ENCODE measurements at places on chromosomes 16 and 17.

- DNase-seq = no peak
Observed at GRCh38 chr17:67636834-67637520, 80.8 kb upstream of the NOL11 start.

GRCh38 chr17:59620518-59621259 is 994 bp downstream of the CLTC start:
- peak; percentile 45 for DNase-seq

- DNase-seq = no peak
Observed at GRCh38 chr16:57664662-57665025, 3.5 kb upstream of the ADGRG3 start.

- no peak for DNase-seq
Observed at GRCh38 chr16:70591615-70592014, 54.7 kb upstream of the IL34 start.

DNA sequence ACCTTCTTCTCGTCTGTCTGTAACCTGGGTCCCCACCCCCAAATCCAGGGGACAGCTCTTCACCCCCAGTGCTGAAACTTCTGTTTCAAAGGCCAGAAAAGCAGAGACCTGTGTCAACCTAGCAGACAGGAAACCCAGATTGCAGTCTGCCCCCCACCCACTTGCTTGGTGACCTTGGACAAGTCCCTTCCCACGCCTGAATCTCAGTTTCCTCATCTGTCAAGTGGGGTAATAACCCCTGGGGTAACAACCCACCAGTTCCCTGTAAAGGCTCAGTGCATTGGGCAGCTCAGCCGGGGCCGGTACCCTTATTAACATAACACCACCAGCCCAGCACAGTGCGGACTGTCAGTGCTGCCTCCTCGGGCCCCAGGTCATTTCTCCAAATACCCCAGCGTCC is 1.3 kb downstream of the STX1B start:
- DNase-seq = no peak

- no peak for DNase-seq
Observed at GRCh38 chr16:50863644-50864144, 121.8 kb downstream of the CYLD start.

GRCh38 chr17:56897646-56898424 is 16.0 kb downstream of the TRIM25 start:
- no peak for DNase-seq

DNA sequence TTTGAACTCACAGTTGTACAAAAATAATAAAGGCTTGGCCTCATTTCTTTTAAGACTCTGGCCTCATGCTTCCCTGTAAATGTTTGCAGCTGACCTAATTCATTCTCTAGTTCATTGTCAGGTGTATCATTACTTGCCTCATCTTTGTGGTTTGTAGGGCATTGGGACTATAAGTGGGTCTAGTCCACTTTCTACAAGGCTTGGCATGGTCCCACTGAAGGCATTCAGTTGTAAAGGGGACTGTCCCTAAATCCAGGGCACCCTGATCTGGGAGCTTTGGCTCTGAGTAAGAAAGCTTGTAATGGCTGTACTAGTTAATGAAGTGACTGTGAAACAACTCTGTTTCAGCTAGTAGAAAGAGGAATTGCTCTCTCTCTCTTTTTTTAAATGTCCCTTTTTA is 2.7 kb downstream of the KCTD2 start:
- DNase-seq = no peak

DNA sequence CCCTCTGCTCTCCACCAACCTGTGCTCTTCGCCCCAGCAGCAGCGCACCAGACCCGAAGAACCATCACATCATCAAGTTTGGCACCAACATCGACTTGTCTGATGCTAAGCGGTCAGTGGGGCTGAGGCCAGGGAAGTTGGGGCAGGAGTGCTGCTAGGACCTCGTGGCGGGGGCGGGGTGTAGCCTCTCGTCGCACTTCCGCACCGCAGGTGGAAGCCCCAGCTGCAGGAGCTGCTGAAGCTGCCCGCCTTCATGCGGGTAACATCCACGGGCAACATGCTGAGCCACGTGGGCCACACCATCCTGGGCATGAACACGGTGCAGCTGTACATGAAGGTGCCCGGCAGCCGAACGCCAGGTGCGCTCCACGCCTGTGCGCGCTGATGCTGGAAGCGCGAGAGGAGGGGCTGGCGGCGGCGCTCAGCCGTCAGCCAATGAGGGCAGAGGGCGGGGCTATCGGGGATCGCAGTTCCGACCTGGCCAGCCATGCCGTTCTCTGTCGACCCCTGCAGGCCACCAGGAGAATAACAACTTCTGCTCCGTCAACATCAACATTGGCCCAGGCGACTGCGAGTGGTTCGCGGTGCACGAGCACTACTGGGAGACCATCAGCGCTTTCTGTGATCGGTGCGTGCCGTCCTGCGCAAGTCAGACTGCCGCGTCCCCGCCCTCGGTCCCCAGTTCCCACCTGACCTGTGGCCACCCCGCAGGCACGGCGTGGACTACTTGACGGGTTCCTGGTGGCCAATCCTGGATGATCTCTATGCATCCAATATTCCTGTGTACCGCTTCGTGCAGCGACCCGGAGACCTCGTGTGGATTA is 3.2 kb upstream of the TMEM88 start:
- DNase-seq = peak; percentile 94

DNA sequence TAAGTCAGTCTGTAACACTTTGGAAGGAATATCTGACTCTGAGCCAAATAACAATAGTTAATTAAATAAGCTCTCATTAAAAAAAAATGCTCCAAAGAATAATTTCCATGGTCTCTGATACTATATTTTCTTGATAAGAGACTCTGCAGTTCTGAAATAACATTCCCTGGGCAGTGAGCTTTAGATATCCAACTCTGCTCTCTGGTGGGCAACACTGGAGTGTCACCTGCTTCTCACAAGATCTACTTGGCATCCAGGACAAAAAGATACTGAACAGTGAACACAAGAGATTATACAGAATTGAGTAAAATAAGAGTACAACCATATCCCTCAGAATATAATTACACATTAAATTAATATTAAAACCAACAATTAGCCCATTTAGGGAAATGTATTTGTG is 13.7 kb downstream of the BLMH start:
- no peak for DNase-seq

- DNase-seq = no peak
Observed at GRCh38 chr17:16478649-16479048, 13.3 kb downstream of the LRRC75A start.

DNA sequence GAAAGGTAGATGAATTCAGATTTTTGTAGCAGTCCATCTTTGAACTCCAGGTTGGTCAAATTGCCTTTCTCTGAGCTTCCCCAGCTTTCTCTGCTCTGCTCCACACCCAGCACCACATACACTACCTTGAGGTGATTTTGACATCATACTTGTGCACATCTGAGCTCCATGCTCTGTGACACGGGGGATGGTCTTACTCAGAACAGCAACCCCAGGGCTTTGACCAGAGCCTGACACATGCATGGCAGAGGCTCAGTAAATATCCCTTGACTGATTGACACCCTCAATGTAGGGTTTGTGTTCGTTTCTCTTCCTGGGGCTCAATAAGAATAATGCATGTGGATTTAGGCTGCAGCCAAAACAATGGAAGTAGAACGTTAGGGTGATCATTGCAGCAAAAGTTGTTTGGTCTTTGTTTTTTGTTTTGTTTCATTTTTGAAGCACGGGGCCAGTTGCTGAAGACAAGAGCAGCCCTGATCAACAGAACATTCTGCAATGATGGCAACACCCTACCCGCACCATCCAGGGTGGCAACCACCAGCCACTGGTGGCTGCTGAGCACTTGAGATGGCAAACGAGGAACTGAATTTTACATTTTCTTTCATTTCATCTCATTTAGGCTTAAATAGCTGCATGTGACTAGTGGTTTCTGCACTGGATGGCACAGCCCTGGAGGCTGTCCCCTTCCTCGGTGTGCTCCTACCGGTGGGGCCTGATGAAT is 224.8 kb upstream of the TNRC6C start:
- no peak for DNase-seq

- DNase-seq = peak; percentile 59
Observed at GRCh38 chr17:8126491-8127066, 2.7 kb upstream of the HES7 start.

DNA sequence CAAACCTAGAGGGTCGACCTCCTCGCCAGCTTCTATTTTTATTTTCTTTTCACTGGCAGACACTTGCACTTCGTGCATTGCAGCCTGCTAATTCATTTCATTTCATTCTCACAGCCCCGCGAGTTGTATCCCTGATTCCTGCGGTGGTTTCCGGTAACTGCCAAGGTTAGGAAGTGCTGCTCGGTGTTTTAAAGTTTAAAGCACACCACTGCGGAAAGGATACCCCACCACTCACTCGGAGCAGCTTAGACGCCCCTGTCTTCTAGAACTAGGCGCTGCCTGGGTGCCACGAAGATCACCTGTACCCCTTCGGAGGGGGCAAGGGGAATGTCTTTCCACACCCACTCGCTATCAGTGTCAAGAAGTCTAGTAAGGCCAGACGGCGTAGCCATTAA is 509 bp downstream of the CNEP1R1 start:
- peak; percentile 10 for DNase-seq

DNA sequence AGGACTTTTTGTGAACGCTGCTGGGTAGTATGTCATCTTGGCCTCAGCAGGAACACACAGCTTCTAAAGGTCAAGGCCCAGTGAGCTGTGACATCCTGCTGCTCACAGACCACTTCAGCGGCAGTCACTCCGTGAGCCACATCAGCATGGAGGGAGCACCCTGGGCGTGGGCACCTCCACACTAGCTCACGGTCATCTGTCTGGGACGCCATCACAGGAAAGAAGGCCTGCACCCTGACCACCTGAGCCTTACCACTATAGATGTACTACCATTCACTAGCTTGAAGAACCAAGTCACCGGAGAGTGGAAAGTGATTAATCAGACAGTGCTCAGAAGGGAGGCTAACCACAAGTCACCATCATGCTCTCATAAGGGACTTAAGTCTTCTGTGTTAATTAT is 3.3 kb downstream of the AXIN1 start:
- DNase-seq = no peak

GRCh38 chr16:1859650-1860049 is 12.3 kb downstream of the MEIOB start:
- no peak for DNase-seq

DNA sequence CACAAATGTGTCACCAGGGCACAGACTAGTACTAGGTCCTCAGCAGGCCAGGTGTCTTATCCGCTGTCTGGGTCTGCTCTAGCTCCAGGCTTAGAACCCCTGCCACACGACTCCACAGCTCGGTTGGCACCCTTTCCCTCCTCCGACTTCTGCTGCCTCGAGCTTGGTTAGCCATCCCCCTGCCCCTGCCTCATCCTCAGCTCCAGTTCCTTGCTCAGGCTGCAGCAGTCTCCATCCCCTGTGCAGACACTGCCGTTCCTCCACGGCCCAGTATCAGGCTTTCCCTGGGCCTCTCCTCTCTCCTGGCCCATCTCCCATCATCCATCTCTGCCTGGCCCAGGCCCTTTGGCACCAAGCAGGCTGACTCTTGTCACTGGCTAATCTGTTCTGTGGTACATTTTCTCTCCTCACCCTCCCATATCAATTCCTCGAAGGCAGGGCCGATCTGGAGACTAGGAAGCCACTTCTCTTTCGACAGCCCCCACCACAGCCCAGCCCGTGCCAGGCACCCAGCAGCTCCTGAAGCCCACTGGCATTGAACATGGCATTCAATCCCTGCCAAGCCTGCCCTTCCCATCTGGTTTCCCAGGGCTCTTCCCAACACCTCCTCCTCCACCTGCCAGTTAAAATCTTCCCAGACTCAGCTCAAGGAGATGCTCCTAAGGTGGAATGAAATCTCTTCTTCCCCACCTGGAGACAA is 1.4 kb upstream of the GRN start:
- no peak for DNase-seq

DNA sequence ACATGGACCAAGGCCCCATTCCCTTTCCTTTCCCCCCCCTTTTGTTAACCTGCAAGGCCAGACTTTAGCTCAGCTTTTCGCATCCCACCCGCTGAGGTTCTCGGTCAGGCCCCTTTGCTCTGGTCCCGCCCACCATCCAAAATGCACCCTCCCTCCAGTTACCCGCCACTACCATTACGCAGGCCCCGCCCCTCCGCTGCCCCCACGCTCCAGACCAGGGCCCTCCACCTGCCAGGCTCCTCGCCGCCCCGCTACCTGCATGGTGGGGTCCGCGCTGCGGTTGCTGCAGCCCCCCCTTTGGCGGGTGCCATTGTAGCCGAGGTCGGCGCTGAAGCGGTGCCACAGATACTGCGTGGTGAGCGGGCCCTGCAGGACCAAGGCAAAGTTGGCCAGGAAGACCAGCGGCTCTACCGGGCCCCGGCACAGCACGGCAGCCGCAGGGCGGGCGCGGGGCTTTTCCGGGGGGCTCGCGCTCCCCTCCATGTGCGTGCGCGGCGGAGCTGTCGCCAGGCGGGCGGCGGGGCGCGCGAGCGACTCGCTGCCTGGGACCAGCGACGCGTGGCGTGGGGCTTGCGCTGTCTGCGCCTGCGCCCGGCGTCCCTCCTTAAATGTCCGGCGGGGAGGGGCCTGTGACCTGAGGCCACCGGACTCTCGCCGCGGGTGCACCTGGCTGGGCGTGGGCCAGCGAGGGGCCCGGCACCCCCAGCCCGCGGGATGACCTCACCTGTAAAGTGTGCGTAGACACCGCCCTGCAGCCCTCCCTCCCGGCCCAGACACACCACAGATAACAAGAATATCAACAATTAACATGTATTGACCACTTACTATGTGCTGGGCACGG is at the start of gene SLC46A1:
SLC46A1 (minus strand) TSS at position 581 of the 841 bp plus-strand sequence; CDS start at position 483, 98 bp downstream.
- peak; percentile 64 for DNase-seq

- no peak for DNase-seq
Observed at GRCh38 chr17:74337834-74338500, 11.9 kb downstream of the KIF19 start.

GRCh38 chr17:35257208-35257659 is 14.4 kb downstream of the SLFN5 start:
- DNase-seq = no peak

DNA sequence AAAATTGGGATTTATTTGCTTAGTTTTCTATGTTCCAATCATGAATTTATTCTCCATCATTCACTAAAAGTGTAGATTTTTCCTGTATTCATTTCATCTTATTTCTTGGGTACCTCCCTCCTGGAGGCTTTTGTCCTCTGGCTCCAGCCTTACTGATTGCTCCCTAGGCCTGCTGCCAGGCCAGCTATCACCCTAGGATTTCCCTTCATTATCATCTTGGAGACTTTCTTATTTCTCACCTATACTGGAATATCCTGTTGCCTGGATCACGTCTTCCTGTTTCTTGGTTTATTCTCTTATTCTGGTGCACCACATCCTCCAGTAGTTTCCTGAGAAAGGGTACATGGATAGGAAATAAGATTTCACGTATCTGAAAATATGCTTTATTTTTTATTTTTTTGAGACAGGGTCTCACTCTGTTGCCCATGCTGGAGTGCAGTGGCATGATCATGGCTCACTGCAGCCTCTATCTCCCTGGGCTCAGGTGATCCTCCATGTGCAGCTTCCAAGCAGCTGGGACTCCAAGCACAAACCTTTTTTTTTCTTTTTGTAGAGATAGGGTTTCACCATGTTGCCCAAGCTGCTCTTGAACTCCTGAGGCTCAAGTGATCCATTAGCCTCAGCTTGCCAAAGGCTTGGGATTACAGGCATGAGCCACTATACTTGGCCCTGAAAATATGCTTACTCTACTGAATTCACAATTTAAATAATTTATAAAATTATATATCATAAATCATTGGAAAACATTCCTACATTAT is 13.3 kb upstream of the KPNB1 start:
- no peak for DNase-seq

- no peak for DNase-seq
Observed at GRCh38 chr16:53692146-53692545, 11.5 kb downstream of the RPGRIP1L start.

- no peak for DNase-seq
Observed at GRCh38 chr17:78946631-78947030, 21.4 kb upstream of the TIMP2 start.

GRCh38 chr17:65684631-65685030 is 123.2 kb upstream of the AXIN2 start:
- no peak for DNase-seq
